ENCODE measurements at places on chromosomes 1 and 21.

GRCh38 chr1:85133565-85134159 lies 67.2 kb downstream of the SYDE2 start:
- DNase-seq = no peak

- no peak for DNase-seq
Measured at GRCh38 chr1:54764922-54765561, 719 bp upstream of the PARS2 start.

GRCh38 chr1:111803951-111804350 lies 48.2 kb downstream of the DDX20 start:
- DNase-seq = no peak

- no peak for DNase-seq
Measured at GRCh38 chr1:158020886-158021620, 27.6 kb downstream of the KIRREL1 start.

- DNase-seq = no peak
Measured at GRCh38 chr21:29215709-29216108, 83.0 kb upstream of the BACH1 start.

DNA sequence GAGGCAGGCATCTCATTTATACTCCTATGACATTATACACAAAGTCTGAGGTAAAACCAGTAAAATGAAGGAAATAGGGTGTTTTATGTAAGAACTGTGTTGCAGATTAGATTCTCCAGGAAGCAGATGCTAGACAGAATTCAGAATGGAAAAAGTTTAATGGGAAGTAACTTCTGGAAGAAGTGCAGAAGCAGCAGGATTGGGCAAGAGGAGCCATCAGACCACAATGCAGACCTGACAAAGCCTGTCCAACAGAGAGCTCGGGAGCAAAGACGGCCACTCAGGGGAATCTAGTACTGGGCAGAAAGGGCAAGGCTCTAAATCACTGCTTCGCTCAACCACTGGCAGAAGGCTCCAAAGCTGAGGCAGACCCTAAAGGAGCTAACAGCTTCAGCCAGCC lies 33.7 kb downstream of the FBXO42 start:
- DNase-seq = no peak
